ENCODE measurements at places on chromosomes 16 and 17. TPM values are rescaled to one million over a fixed set of nuclear protein-coding genes. Genes with fewer than 3 reads are reported as not detected.

CDH11 gene
- total RNA-seq, result 26.1 TPM

CDH16 gene
- 0.35 TPM for total RNA-seq

IGFALS gene
- 0.19 TPM for total RNA-seq

CAPNS2 gene
- total RNA-seq, result 0.57 TPM

SLFN12L gene
- total RNA-seq, result 0.92 TPM

MT1M gene
- total RNA-seq, result 1.1 TPM

GAN gene
- total RNA-seq, result 13.3 TPM

CORO6 gene
- total RNA-seq, result 128 TPM

OSGIN1 gene
- total RNA-seq, result 12.6 TPM

TBC1D3E gene
- total RNA-seq, result not detected

CDR2L gene
- 20.1 TPM for total RNA-seq

PER1 gene
- total RNA-seq, result 47.8 TPM

PHOSPHO1 gene
- total RNA-seq, result 3.8 TPM

FBXW10B gene
- 1.2 TPM for total RNA-seq

HCRT gene
- total RNA-seq, result not detected

KRT24 gene
- not detected for total RNA-seq

TP53TG3D gene
- 0.81 TPM for total RNA-seq

DNAAF1 gene
- not detected for total RNA-seq

KRT17 gene
- total RNA-seq, result not detected

PRSS8 gene
- total RNA-seq, result not detected

CACNB1 gene
- total RNA-seq, result 11.8 TPM

RCVRN gene
- total RNA-seq, result 0.70 TPM

HOXB5 gene
- total RNA-seq, result not detected

FTSJ3 gene
- total RNA-seq, result 29.9 TPM

NOS2 gene
- total RNA-seq, result 0.16 TPM

SCARF1 gene
- total RNA-seq, result 10.9 TPM

C16orf86 gene
- total RNA-seq, result 5.6 TPM

TEX14 gene
- total RNA-seq, result 0.32 TPM

EVI2B gene
- total RNA-seq, result 2.0 TPM

MYH3 gene
- 1.5 TPM for total RNA-seq

TEPSIN gene
- total RNA-seq, result 12.6 TPM

EFCAB5 gene
- not detected for total RNA-seq

TBL3 gene
- 18.3 TPM for total RNA-seq

GRAPL gene
- total RNA-seq, result 1.7 TPM

MARVELD3 gene
- total RNA-seq, result not detected

PHB1 gene
- 161 TPM for total RNA-seq

ABCC3 gene
- total RNA-seq, result 1.9 TPM

RRAD gene
- 245 TPM for total RNA-seq

CA7 gene
- total RNA-seq, result not detected

PIRT gene
- not detected for total RNA-seq

CARD14 gene
- not detected for total RNA-seq

RHBDL3 gene
- 1.0 TPM for total RNA-seq

LPO gene
- not detected for total RNA-seq

HYDIN gene
- total RNA-seq, result 2.6 TPM

FBXO39 gene
- not detected for total RNA-seq

SCNN1B gene
- total RNA-seq, result not detected

GGT6 gene
- total RNA-seq, result not detected

SSTR5 gene
- total RNA-seq, result 0.57 TPM

CCL1 gene
- total RNA-seq, result not detected

ZNF205 gene
- 6.5 TPM for total RNA-seq

ERI2 gene
- total RNA-seq, result 9.8 TPM

PRSS33 gene
- not detected for total RNA-seq

NACA2 gene
- total RNA-seq, result not detected

FA2H gene
- total RNA-seq, result not detected

LITAFD gene
- not detected for total RNA-seq

CHD9NB gene
- 1.0 TPM for total RNA-seq
